ENCODE measurements at places on chromosomes 11 and 22.

DNA sequence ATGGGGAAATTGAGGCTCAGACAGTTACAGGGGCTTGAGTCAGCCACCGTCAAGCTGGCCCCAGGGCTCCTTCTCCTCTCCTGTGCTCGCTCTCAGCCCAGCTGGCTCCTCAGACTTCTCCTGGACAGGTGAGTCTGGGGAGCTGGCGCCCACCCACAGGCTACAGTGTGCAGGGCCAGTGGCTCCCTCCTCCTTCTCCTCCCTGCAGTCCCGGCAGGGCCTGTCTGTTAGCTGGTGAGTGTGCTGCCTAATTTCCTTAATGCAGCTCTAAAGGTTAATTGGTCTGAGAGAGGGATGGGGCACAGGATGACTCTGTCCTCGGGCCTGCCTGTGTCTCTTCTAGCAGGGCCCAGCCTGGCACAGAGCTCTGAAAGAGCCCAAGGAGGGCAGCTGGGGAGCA is 31.7 kb downstream of the LMO1 start:
- DNase-seq = peak; percentile 65

DNA sequence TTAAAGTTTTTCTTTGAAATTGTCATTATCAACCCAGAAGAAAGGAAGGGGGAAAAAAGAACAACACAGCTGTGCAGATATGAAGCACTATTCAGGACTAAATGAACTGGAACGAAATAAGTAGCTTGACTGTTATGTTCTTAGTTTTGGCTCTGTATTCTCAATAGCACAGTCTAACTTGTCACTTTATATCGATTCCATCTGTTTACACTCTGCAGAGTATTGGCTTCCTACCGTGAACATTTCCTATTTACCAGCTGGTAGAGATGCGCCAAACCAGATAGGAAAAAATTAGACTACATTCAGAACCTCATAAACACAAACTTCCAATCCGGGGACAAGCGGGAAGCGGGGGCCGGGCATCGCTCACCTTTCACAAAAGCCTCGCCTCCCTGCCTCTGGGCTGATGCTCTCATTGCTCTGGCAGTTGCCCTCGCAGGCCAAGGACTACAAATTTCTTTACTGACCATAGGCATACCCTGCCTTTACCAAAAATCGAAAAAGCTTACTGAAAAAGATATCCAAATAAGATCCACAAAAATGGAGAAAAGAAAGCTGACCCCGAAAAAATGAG is 66.2 kb downstream of the EFCAB6 start:
- no peak for DNase-seq

DNA sequence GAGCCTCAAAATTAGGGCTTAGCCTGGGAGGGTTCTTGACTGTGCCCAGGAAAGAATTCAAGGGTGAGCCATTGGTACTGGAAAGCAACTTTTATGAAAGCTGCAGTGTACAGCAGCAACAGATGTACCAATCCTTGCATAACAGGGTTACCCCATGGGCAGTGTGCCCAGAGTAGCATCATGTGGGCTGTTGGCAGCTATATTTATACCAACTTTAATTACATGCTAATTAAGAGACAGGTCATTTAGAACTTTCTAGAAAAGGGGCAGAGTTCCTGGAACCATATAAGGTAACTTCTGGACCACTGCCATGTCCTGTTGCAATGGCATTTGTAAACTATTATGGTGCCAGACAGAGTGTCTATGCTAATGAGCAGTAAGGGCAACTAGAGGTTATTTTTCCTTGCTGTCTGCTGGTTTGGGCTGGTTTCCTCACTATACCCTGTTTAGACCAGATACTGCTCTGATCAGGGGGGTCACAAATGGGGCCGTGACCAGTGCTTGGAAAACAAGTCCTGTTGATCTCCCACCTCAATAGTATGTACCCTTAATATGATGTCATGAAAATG is 1120.5 kb upstream of the RAG2 start:
- DNase-seq = no peak

DNA sequence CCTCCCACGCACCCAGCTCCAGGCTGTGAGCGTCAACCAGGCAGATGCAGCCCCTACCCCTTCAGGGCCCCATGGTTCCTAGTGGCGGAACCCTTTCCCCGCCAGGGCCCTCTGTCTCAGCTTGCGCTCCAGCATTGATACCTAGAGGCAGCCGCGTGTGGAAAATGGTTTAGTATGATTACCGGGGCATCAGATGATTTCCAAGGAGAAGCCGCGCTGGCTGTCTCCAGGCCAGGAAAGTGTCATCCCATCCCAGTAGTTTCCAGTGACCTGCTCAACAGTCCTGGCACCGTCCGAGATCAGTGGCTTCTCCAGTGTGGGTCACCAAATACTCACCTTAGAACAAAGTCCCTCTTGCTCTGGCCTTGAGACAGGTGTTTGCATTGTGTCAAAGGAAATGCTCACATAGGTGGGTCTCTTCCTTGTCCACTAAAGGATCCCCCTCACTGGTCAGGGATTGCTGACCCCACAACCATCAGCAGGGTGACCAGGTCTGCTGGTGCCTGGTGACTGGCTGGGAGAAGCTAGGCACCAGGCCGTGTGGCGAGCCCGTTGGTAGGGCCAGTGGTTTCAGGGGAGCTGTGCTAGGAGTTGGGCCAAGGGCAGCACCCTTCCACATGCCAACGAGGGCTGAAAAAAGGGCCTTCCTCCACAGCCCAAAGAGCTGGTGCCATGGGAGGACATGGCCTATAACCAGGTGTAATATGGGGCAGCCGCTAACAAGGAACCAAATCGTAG is 109.4 kb downstream of the MORC2 start:
- DNase-seq = peak; percentile 62

- peak; percentile 90 for DNase-seq
These were observed 19.3 kb upstream of the FXYD2 start for GRCh38 chr11:117843666-117844484.

GRCh38 chr22:23478175-23478574 is 101.9 kb downstream of the IGLL1 start:
- no peak for DNase-seq

DNA sequence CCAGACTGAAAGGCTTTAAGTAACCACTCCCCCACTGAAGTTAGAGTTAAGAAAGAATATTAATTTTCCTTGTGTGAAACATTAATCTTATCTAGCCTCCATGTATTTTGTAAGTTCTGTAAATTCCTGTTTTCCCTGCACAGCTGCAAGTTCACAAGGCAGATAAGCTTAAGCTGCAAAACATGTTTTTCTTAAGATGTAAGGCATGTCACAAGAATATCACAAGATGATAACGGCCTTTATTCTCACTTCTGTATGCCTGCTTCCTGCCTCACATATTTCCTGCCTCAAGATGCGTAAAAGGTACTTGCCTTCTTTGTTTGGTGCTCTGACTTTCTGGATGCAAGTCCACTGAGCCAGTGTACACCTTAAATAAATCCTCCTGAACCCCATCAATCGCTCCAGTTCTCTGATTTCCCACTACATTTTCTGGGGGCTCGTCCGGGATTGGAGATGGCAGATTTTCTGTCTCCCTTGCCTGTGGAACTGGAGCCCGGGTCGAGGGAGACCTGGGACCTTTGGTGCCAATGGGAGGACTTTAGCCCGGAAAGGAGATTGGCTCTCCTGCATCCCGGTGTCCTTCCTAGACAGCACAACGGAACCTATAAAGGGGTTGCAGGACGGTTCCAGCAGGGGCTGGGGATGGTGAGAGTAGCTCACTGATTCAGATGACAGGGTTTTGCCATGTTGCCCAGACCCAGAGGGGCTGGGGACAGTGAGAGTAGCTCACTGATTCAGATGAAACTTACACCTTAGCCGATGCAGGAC is 30.2 kb downstream of the PPARA start:
- no peak for DNase-seq

DNA sequence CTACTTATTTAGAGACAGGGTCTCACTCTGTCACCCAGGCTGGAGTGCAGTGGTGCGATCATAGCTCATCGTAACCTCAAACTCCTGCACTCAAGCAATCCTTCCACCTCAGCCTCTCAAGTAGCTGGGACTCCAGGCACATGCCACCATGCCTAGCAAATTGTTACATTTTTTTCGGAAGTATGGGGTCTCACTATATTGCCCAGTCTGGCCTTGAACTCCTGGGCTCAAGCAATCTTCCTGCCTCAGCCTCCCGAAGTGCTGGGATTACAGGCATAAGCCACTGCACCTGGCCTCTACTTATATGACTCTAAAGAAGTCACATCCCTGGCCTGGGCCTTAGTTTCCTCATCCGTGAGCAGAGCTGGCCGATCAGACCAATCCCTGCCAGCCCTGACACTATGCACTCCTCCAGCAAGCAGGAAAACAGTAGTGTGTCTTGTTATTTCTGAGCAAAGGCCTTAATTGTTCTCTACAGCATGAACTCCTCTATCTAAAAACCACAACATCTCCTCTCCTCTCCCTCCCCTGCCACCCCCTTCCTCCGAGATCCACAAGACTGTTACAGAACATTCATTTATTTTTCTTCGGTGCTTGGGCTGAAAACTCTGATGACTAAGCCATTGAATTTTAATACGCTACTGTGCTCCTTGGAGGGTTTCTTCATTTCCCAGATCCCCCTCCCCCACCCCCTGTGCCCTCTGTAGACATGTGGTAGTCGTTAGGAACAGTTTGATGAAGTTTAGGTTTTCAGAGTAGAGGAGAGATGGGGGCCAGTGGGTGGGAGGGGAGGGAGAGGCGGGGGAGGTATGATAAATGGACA is 91.5 kb downstream of the ABTB2 start:
- peak; percentile 85 for DNase-seq

Data from osteoblast (primary cell).